ENCODE measurements at places on chromosomes 13 and 19.

DNA sequence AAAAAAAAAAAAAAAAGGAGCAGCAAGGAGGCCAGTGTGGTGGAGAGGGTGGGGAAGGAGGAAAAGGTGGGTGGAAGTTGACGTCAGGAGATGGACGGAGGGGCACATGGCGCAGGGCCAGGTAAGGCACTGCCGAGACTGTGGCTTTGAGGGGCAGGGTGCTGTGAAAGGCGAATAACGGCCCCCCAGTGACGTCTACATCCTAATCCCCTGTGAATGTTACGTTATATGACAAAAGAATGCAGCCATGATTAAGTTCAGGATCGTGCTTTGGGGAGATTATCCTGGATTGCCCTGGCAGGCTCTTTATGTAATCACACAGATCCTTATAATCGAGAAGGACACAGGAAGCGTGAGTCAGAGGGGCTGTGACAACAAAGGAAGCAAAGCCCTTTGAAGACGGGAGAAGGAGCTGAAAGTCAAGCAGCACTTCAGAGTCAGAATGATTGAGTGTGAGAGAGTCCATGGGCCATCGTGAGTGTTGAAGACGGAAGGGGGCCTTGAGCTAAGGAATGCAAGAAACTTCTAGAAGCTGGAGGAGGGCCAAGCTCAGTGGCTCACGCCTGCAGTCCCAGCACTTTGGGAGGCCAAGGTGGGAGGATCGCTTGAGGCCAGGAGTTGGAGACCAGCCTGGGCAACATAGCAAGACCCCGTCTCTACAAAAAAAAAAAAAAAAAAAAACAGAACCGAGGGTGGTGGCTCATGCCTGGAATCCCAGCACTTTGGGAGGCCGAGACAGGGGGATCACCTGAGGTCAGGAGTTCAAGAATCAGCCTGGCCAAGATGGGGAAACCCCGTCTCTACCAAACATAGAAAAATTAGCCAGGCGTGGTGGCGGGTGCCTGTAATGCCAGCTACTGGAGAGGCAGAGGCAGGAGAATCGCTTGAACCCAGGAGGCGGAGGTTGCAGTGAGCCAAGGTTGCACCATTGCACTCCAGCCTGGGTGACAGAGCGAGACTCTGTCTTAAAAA is 13.8 kb upstream of the CEACAM16 start:
- no peak for DNase-seq

DNA sequence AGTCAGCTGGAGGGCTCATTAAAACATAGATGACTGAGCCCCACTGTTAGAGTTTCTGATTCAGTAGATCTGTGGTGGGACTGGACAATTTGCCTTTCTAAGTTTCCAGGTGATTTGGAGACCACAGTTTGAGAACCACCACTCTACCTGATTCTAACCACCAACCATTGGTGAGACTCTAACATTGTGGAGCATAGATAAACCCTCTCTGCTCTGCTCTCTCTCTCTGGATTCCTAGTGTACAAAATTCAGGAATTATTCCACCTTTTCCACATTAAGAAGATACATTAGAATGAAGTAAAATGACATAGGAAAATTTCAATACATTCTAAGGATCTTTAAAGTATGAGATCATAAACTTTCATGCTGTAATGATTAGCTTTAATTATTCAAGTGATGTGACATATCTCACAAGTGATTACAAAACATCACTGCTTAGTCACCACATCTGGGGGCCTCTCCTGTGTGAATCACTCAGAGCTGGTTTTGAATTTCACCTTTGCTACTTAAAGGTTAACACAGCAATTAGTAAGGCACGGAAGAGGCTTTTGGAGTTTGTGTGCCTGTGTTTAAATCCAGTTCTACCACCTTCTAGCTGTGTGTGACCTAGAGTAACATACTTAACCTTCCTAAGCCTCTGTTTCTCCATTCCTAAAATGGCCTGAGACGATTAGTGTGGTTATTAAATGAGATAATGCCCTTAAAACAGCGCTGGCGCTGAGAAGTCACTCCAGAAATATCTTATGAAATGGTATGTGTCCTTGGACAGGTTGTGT is 78.5 kb upstream of the NBEA start:
- DNase-seq = no peak

DNA sequence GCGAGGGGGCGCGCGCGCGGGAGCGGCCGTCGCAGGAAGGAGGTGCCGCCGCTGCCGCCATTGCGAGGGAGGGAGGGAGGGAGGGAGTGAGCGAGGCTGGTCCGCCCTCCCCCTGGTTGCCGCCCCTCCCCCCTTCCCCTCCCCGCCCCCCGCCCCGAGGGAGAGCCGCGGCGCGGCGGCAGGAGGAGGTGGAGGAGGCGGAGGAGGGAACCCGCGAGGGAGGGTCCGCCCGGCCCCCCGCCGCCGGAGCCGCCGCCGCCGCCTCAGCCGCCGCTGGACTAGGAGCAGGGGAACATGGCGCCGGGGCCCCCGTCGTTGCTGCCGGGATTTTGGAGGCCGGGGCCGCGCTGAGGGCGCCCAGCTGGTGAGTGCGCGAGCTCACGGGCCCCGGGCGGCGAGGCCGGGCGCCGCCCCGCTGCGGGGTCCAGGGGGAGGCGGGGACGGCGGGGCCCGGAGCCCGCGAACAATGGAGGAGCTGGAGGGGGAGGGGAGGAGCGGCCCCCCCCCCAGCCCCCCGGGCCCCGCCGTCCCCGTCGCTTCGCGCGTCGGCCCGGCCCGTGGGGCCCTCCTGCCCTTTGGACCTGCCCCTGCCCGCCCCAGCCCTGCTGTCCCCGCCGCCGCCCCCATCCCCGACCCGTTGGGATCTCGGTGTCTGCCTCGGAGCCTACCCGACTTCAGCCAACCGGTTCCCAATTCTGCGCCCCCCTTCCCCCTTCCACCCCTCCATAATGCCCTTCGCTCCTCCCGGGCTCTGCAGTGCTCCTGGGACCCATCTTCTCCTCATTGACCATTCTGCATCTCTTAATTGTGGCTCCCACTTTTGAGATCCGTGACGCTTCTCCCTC is at the start of gene ARHGAP35:
Gene ARHGAP35 (plus strand): TSS at position 152 of the 845 bp plus-strand sequence. CDS start 57,679 bp downstream, outside the sequence.
- DNase-seq = peak; percentile 97

DNA sequence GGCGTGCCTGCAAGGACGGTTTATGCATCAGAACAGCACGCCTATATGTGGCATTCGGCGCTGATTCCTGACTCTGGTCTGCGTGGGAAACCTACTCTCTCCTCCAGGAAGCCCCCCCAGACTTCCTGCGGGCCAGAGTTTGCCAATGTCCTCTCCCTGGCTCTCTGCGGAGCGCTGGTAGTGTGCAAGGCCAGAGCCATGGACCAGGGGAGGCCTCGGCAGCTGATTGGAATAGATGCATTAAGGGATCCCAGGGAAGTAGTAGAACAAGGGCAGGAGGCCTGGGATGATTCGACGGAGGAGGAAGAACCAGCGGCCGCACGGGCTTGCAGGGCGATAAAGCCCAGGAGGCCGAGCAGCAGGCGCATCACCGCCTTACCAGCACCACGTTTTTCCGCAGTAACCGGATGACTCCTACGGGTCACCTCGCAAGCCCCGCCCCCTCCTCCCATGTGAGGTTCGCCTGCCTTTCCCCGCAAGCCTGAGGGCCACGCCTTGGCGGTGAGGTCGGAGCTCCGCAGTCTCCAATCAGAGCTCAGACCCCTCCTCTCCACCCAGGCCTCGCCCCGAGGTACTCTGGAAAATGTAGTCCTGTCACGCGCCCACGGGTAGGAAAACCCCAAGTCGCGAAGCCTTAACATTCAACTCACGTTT is 5.0 kb downstream of the CLEC11A start:
- peak; percentile 40 for DNase-seq

DNA sequence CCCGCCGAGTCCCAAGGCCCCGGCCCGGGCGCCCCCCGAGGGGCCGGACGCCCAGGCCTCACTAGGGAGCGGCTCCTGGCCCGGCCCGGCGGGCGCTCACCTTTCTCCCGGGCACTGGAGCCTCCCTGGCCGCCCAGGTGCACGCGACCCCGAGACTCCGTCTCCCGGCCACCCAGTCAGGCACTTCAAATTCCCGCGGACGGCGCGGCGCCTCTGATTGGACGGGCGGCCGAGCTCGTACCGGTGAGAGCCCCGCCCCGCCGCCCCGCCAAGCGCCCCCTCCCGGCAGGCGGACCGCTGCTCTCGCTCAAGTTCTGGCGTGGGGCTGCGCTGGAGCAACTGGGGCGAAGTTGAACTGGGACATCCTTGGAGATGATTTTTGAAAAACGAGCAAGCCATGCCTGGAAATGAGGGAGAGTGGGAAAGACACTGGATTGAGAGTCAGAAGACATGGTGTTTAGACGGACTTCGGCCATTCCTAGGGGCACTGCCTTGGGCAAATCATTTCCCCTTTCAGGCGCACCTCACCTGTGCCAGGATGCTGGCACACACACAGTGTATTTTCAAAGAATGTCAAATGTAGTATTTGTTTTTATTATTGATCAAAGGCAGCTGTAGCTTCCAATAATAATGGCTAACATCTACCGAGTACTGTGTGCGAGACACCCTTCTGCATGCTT is 485.3 kb downstream of the UQCRFS1 start:
- DNase-seq = peak; percentile 78

GRCh38 chr19:48095612-48096175 is 14.9 kb downstream of the PLA2G4C start:
- DNase-seq = no peak

GRCh38 chr19:47447470-47448359 is 24.0 kb downstream of the SLC8A2 start:
- no peak for DNase-seq

Measured in GM20000 (cell line).